AG20443 (cell line): ENCODE measurements at places on chromosomes 1 and 21.

DNA sequence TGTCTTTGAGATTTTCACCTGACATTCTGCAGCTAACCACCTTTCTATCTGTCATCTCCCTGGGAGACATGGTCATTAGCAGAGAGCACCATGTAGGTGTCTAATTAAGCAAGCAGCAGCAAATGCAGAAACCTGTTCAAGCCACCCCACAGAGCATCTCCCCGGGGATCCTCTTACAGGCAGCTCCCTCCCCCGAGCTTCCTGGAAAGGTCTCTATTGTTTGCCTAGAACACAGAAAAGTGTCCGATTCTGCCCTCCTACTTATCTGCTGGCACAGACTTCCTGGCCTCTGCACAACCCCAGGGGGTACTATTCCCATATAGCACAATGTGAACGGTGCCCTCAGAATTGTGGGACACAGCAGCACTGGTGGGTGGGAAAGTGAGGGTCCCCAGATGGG lies 46.1 kb downstream of the PLEKHA6 start:
- DNase-seq = no peak

GRCh38 chr1:172814428-172814827 lies 155.5 kb downstream of the FASLG start:
- DNase-seq = no peak

DNA sequence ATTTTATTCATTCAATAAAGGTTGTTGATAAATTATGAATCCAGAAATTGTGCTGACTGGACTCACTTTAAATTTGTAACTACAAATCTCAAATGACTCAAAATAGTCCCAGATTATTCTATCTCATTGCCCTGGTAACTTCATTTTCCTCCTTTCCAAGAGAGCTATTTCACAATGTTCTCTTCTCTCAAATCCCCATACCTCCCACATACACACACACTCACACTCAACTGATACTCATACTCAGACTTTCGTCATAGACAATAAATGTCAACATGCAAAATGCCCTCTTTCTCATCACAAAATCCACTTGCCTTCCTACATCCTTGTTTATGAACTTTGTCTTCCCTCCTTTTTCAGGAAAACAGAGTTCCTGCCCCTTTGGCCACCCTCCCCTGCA lies 33.3 kb downstream of the EXTL2 start:
- DNase-seq = no peak

DNA sequence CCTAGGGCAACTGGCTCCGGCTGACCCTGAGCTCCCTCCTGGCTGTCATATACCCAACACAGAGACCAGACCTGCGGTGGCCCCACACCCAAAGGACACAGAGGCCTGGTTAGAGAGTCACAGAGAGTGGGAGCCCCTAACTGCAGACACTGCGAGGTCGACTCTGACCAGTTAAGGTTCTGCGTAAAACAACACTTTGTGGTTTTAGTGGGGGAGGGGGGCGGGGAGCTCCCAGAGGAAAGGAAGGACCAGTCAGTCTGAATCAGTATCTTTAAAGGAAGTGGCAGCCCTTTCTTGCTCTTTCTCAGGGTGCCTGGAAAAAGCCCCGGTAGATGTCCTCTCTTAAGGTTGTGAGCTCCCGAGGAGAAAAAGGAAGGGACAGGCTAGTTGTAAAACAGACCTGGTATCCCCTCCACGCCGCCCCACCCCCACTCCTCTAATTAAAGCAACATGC lies 2.4 kb downstream of the SSBP3 start:
- peak; percentile 35 for DNase-seq

DNA sequence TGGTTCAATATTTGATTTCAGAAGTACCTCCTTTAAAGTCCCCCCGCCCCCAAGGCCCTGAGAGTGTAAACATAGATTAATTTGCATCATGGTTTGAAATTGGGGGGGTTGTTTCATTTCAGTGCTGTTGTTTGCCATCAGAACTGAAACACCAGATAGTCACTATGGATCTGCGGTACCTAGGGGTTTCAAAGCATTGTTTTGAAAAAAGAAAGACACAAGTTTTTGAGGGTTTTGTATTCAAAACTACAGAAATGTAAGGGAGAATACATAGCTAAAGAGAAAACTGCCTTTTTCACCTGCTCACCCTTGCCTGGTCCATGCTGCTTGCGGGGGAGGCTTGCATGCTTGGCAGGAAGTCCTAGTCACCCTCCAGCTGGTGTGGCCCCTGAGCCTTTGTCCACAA lies 59.3 kb downstream of the ACP6 start:
- DNase-seq = no peak

- no peak for DNase-seq
Observed at GRCh38 chr1:183953031-183953430, 84.5 kb downstream of the COLGALT2 start.

DNA sequence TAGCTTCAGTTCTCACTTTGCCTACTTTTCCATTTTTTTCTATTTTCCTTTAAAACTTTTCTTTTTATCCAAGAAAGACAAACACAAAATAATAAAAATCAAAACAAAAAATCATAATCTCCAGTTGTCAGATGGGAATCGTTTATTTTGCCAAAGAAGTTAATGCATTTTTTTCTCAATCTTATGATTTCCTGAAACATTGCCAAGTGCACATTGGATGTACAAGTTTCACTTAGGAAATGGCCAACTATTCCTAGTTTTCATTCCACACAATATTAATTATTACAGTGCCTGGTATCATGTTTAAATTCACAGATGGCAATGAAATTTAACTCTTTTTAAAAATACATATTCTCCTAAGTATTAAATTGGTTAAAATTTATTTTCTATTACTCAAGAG lies 1050.5 kb downstream of the TTLL7 start:
- DNase-seq = no peak

DNA sequence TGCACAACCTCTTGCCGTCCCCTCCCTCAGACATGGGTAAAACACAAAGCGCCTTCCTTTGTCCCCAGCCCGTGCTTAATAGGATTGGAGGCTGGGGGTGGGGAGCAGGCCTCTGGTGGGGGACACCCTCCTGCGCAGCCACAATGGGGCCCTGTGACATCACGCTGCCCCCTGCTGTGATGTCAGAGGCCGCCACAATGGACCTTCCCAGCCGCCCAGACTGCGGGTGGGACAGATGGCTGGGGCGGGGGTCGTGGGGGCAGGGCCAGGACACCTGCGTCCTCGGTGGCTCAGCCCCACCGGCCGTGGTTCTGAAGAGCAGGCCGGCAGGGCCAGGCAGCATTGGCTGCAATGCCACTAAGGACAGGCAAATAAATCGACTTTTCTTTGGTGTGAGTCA lies 39.9 kb downstream of the EPHA2 start:
- DNase-seq = no peak

GRCh38 chr1:33758698-33759097 lies 105.2 kb upstream of the HMGB4 start:
- DNase-seq = peak; percentile 49

- no peak for DNase-seq
Observed at GRCh38 chr1:73611681-73612080, 586.3 kb downstream of the LRRIQ3 start.

- DNase-seq = no peak
Observed at GRCh38 chr21:42682661-42683210, 29.3 kb downstream of the PDE9A start.
